Immature natural killer cell (primary cell): ENCODE measurements at places on chromosomes 7 and 10. TPM values are rescaled to one million over a fixed set of nuclear protein-coding genes. Genes with fewer than 3 reads are reported as not detected.
A peak's percentile ranks its signal among the peaks of the same experiment; 100 is the strongest.

DNA sequence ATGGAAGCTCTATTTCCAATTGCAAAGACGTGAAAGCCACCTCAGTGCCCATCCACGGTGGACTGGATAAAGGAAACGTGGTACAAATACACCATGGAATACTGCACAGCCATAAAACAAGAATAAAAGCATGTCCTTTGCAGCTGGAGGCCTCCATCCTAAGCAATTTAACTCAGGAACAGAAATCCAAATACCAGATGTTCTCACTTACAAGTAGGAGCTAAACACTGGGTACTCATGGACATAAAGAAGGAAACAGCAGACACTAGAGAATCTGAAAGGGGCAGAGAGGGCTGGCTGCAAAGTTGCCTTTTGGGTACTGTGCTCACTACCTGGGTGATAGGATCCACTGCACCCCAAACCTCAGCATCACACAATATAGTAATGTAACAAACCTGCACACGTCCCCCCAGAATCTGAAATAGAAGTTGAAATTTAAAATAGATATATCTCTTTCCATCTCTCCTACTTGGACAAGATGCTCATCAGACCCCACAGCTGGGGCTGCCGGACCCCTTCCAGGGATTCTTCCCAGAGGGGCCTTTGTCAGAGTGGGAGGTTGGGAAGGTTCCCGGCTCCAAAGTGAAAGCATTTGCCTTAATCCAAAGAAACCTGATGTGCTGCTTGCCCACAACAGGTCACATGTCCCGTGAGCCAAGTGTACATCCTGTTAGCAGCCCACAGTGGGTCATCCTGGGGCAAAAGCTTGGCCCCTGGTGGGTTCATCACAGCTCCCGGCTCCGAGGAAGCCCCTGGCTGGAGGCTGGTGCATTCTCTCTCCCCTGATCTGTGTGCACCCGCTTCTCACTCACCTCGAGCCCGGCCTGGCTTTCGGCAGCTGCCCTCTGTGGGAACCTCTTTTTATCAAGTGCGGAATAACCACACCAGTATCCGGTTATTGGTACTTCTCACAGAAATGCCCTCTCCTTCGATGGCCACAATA, 172.3 kb upstream of the PPP2R2D start:
- no peaks in the 10 kb centered on the region for H3K27me3 ChIP-seq
- H3K4me3 ChIP-seq = no peak overlapping the region
- no peaks in the 10 kb centered on the region for H3K4me1 ChIP-seq
- no peaks in the 10 kb centered on the region for H3K36me3 ChIP-seq
- H3K27ac ChIP-seq = no peak overlapping the region

The DDC gene
- not detected for polyA plus RNA-seq

- no peak overlapping the region for H3K27ac ChIP-seq
- H3K27me3 ChIP-seq = no peaks in the 10 kb centered on the region
- peak; percentile 18 for DNase-seq
- H3K4me3 ChIP-seq = peak overlapping the region; percentile 43
These were observed 308.2 kb downstream of the AUTS2 start for GRCh38 chr7:69906283-69906995.

The RNF32 gene
- 0.32 TPM for polyA plus RNA-seq

The HMX2 gene
- polyA plus RNA-seq = not detected

DNA sequence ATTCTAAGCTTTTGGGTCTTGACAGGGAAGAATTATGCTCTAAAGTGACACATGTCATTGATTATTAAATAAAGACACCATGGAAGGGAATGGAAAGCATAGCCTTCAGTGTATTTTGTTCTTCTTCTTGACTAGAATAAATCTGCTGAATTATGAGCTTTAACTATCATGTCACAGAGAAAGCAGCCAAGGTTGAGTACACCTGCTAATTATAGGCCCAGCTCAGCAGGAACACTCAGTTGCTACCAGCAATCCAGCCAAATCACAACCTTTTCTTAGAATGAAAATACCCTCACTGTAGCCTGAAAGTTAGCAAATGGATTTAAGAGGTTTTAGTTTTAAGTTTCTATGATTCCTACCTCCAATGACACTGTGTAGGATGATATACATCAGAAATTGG, 225.3 kb upstream of the RHOBTB1 start:
- no peak overlapping the region for H3K4me3 ChIP-seq
- peaks cover 2% of the 10 kb centered on the region for H3K27me3 ChIP-seq
- no peaks in the 10 kb centered on the region for H3K4me1 ChIP-seq
- DNase-seq = no peak
- no peaks in the 10 kb centered on the region for H3K36me3 ChIP-seq
- H3K27ac ChIP-seq = no peak overlapping the region

The SFTPD gene
- not detected for polyA plus RNA-seq

DNA sequence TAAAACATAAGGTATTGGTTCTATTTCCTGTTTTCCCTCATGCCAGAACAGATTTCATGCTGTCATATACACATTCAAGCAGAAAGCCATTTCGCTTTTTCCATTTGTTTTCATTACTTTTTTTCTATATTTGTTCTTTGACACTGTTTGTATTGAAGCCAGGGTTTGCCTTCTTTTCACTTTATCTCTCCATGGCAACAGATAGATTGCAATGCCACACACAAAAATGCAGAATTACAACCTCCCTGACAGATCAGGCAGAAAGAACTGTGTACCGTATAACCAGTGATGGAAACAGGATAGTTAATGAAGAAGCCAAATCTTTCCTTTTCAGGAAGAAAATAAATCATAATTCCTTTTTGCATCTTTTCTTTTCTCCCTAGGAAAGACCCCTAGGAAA, 103.0 kb upstream of the PCGF5 start:
- no peak overlapping the region for H3K27ac ChIP-seq
- H3K4me1 ChIP-seq = no peaks in the 10 kb centered on the region
- no peaks in the 10 kb centered on the region for H3K36me3 ChIP-seq
- DNase-seq = no peak

DNA sequence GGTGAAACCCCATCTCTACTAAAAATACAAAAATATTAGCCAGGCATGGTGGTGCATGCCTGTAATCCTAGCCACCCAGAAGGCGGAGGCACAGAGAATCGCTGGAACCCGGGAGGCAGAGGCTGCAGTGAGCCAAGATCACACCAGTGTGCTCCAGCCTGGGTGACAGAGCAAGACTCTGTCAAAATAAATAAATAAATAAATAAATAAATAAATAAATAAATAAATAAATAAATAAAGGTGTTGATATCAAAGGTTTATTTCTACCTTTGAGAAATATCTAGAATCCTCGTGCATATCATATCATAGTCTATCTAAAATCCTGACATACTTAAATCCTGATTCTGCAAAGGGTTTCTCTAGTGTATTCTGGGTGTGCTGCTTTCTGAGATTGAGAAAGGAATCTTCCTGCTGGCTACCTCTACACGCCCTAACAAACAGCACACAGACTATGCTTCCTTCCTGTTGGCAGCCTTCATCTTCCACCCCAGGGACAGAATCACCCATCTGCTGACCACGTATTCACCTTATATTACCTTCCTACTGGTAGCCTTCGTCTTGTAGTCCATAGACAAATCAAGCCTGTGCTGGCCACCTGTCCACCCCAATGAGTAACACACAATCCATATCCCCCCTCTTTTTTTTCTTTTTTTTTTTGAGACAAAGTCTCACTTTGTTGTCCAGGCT, 8.7 kb downstream of the ABLIM1 start:
- H3K36me3 ChIP-seq = no peaks in the 10 kb centered on the region
- DNase-seq = no peak
- H3K4me3 ChIP-seq = no peak overlapping the region

The TMEM225B gene
- 1.3 TPM for polyA plus RNA-seq

- no peak overlapping the region for H3K27ac ChIP-seq
- peaks cover 2% of the 10 kb centered on the region for H3K4me1 ChIP-seq
- no peak overlapping the region for H3K4me3 ChIP-seq
- no peaks in the 10 kb centered on the region for H3K36me3 ChIP-seq
These were observed 442.5 kb downstream of the RPS24 start for GRCh38 chr10:78476156-78476555.

DNA sequence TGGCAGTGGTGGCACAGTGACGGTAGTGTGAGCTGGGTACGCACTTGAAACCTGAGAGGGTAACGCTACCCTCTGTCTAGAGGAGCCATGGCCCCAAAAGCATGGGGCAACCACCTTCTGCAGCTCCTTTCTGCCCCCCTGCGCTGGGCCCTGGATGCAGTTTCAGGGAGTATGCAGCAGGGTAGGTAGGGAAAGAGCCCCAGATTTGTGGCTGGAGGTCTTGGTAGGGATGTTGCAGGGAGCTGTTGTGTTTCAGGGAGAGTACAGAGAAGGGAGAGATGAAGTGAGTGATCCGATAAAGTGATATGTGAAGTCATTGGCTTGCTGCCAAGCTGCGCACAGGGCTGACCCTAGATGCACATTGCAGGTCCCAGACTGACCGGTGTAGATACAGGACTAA, 2.7 kb upstream of the PGAM2 start:
- H3K4me3 ChIP-seq = no peak overlapping the region
- no peak overlapping the region for H3K27ac ChIP-seq
- peaks cover 25% of the 10 kb centered on the region for H3K4me1 ChIP-seq
- H3K27me3 ChIP-seq = peaks cover 6% of the 10 kb centered on the region
- no peak for DNase-seq

The AMPH gene
- polyA plus RNA-seq = not detected

The AGBL3 gene
- 1.2 TPM for polyA plus RNA-seq

- H3K4me1 ChIP-seq = no peaks in the 10 kb centered on the region
- H3K4me3 ChIP-seq = no peak overlapping the region
- no peaks in the 10 kb centered on the region for H3K36me3 ChIP-seq
- DNase-seq = no peak
These were observed 303.5 kb downstream of the PAXIP1 start for GRCh38 chr7:154699417-154699816.

DNA sequence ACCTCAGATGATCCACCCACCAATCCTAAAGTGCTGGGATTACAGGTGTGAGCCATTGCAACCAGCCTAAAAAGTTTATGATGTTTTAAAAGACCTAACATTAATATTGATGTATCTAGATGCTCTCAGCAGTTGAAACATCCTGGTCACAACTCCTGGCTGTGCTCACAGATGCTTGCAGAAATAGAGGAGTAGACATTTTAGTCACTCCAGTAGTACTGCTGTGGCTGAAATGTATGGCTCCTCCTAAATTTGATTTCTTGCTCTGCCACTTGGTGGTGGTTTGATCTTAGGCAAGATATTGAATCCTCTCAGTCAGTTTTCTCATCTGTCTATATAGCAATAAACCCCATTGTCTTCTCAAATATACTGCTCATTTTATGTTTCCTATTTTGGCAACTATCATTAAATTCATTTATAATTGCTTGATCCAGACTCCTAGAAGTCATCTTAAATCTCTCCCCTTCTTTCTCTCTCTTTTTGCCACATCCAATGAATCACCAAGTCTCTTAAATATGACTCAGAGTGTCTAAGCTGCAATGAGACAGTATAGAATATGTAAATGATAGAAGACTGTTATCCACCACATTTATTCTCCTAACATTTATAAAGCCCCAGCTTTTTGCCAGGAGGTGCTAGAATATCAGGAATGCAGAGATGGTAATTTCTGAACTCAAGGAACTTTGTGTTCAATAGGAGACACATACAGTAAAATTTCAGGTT, 78.1 kb upstream of the NRBF2 start:
- no peaks in the 10 kb centered on the region for H3K36me3 ChIP-seq
- no peaks in the 10 kb centered on the region for H3K4me1 ChIP-seq
- DNase-seq = no peak

DNA sequence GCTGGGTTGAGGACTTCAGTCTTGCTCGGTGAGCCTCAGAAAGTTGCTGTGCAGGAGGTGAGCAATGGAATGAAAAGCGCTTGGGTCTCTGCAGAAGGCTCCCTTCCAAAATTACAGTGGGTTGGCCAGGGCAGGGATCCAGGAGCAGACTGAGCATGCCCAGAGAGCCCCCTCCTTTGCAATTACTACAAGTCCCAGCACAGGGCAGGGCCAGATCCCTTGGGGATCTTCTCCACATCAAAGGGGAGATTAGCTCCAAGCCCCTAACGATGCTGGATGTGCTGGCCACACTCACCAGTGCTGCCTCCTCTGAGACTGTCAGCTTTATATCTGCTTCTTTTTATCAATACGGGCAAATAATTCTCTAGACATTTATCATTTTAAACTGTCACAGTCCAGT, 337.5 kb downstream of the RPS24 start:
- H3K4me1 ChIP-seq = no peaks in the 10 kb centered on the region
- H3K4me3 ChIP-seq = no peak overlapping the region
- H3K36me3 ChIP-seq = no peaks in the 10 kb centered on the region

- H3K27me3 ChIP-seq = peaks cover 2% of the 10 kb centered on the region
- DNase-seq = no peak
- H3K27ac ChIP-seq = no peak overlapping the region
- no peaks in the 10 kb centered on the region for H3K36me3 ChIP-seq
- no peaks in the 10 kb centered on the region for H3K4me1 ChIP-seq
These were observed 239.8 kb downstream of the TCERG1L start for GRCh38 chr10:131071721-131072120.

DNA sequence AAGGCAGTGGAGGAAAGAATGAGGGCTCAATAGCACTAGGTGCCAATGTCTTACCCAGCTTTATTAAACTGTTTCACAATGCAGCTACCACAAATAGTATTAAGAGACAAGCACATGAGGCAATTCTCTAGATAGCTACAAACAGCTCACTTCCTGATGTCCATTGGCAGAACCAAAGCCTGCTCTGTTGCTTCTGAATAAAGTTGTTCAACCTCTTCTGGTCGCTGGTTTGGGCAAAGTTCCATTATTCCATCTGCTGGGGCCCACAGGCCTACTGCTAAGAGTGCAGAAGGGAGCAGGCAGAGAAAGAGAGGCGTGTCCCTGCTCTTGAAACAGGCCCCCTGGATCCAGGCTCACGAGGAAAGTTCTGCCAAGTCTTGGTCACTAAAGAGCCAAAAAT, 173.9 kb downstream of the ZNF438 start:
- no peaks in the 10 kb centered on the region for H3K27me3 ChIP-seq
- H3K4me3 ChIP-seq = no peak overlapping the region
- no peak overlapping the region for H3K27ac ChIP-seq
- H3K4me1 ChIP-seq = no peaks in the 10 kb centered on the region

The GNG11 gene
- polyA plus RNA-seq = 1.1 TPM

The CFAP58 gene
- polyA plus RNA-seq = not detected

DNA sequence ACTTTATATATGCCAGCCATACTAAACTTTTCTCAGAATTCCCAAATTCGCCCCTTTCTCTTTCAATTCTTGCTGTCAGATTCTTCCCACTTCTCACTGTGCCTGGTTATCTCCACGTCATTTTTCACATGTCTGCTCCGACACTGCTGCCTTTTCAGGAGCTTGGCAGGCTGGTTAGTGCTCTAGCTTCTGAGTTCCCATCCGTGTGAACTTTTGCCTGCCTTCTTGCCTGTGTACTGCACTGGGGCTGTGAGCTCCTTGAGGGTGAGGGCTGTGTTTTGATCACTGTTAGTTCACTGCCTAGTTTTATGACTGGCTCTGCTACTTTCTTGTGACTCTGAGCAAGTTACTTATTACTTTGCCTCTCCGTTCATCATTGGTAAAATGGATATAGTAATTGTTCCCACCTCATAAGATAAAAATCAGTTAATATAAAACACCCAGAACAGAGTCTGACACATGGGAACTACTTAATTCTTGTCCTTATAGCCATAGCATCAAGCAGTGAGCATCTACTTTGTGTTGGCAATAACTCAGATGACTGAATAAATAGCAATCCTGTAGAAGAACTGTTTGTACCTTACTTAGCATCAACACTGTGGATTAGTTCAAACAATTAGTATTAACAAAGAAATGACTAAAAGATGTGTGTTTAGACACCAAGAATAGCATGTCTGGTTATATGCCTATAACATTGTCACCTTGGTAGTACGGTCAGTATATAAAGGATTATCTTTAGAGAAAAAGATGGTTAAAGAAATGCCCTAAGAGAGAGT, 5.5 kb downstream of the GSTO1 start:
- H3K4me1 ChIP-seq = peaks cover 83% of the 10 kb centered on the region
- H3K27ac ChIP-seq = peak overlapping the region; percentile 61
- H3K4me3 ChIP-seq = no peak overlapping the region
- no peaks in the 10 kb centered on the region for H3K27me3 ChIP-seq
